Fibroblast of lung (primary cell): ENCODE measurements at places on chromosomes 5 and 9. TPM values are rescaled to one million over a fixed set of nuclear protein-coding genes. Genes with fewer than 3 reads are reported as not detected.

DNA sequence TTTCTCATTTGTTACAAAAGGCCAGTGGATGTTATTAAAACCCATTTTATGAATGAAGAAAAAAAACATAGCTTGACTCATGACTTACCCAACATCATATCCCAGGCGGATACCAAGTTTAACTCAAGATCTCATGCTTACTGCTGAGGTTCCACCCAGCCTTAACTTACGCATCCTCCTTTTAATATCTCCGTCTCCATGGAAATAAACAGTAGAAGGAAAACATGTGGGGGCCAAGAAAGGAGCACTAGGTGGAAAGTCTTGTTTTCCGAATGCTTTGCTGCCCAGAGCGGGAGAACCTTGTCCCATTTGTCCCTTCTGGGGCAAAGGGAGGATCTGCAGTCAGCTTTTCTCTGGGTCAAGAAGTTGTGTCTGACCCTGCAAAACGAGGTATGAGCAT lies 44.1 kb downstream of the ANGPTL2 start:
- no peak overlapping the region for H3K4me3 ChIP-seq
- peaks cover 4% of the 10 kb centered on the region for H3K27me3 ChIP-seq
- no peak overlapping the region for H3K27ac ChIP-seq
- H3K36me3 ChIP-seq: no peaks in the 10 kb centered on the region

GRCh38 chr5:143635146-143635752 lies 176.7 kb upstream of the HMHB1 start:
- H3K4me3 ChIP-seq: no peak overlapping the region
- no peaks in the 10 kb centered on the region for H3K27me3 ChIP-seq
- DNase-seq: peak; percentile 86
- no peak overlapping the region for H3K27ac ChIP-seq
- no peaks in the 10 kb centered on the region for H3K36me3 ChIP-seq

DNA sequence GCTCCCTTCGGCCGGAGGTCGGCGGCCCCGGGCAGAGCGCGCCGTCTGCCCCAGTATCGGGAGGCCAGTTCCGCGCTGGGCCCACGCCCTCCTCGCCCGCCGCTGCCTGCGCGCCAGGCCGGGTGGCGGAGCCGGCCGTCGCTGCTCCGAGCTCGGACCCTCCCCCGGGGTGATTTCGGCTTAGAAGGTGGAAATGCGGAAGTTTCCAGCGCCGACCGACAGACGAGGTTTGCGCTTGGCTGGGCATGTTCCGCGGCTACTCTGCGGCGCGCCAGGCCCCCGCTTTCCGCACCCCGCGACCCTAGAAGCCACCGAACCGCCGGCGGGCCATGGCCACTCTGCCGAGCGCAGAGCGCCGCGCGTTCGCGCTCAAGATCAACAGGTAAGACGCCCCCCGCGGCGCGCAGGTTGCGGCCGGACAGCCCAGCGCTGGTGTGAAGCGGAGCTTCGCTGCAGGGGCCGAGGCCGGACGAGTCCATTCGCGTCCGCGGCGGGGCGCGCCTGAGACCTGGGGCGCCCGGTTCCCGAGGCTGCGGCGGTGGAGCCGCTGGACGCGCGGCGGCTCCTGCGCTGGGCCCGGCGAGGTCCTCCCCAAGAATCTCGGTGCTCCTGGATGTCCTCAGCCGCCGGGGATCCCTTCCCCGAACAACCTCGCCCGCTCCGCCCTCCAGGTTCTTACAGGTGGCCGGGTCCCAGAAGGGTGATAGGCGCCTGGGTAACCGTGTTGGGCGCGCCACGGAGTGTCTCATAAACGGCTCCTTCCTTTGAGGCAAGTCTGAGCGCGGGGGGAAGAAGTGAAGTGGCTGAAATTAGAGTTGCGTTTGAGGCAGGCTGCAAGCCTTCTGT lies at the start of gene DOCK8:
Gene DOCK8 (plus strand): TSS at position 218 of the 846 bp plus-strand sequence. CDS start 112 bp downstream, at position 330.
- peaks cover 14% of the 10 kb centered on the region for H3K27me3 ChIP-seq
- no peaks in the 10 kb centered on the region for H3K36me3 ChIP-seq
- H3K4me3 ChIP-seq: peak within 1 kb of the TSS; percentile 16
- no peak within 1 kb of the TSS for H3K27ac ChIP-seq
- DNase-seq: peak; percentile 30

Gene EGFL7
- total RNA-seq: 6.2 and 7.9 TPM in 2 replicates

DNA sequence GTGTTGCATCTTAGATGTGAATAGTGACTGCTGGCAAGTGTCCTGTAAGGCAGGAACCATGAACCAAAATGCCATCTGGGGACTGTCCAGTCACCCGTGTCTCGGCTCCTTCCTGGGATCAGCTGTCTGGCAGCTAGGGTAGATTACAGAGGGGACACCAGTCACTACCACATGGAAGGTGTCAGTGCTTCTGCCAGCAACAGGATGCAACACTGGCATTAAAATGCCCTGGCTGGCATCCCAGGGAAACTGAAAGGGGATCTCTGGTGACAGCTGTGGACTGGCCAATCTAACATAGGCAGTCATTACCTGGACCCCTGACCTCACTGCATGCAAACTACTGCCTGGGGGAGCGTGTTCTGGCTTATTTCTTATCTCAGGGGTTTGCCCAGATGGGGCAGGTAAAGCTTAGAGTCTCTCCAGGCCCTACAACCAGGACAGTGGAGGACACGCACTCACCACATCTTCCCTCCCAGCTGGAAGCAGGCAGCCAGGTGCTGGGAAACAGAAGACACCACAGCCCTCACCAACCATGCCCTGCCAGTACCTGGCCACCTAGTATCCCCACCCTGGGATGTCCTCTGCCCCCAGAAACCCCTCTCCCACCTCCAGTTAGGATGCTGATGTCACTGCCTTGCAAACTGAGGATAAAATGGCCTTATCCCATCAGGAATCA lies 83.8 kb downstream of the SEMA4D start:
- no peaks in the 10 kb centered on the region for H3K4me1 ChIP-seq
- H3K4me3 ChIP-seq: no peak overlapping the region
- H3K27me3 ChIP-seq: no peaks in the 10 kb centered on the region
- no peak for DNase-seq
- H3K36me3 ChIP-seq: no peaks in the 10 kb centered on the region

Gene SEMA5A
- 17.7 and 30.6 TPM in 2 replicates for total RNA-seq

DNA sequence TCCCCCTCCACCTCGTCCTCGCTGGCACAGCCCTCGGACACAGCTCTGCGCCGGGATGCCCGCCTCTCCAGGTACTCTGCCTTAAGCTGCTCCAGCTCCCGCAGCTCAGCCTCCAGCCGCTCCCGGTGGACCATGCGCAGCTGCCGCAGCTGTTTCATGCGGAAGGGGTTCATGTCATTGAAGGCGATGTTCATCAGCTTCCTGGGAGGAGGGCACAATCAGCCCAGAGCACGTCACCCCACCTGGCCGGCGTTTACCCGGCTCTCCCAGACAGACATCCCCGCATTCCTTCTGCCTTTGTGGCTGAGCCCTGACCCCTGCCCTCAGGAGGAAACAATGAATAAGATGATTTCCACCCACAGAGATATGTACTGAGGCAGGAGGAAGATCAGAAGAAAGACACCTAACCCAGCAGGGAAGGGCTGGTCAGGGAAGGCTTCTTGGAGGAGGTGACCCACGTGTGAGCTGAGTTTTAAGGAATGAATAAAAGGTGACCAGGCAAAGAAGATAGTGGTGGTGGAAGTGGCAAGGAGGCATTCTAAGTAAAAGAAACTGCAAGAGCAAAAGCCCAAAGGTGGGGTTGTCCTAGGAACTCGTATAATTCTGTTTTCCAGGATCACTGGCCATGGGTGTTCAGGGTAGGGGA lies 7.1 kb upstream of the CORO2A start:
- H3K27ac ChIP-seq: no peak overlapping the region
- H3K36me3 ChIP-seq: peaks cover 2% of the 10 kb centered on the region
- H3K4me1 ChIP-seq: no peaks in the 10 kb centered on the region
- DNase-seq: no peak
- H3K27me3 ChIP-seq: no peaks in the 10 kb centered on the region
- H3K4me3 ChIP-seq: no peak overlapping the region

GRCh38 chr5:16179511-16179935 lies at the start of gene MARCHF11:
Gene MARCHF11 (minus strand): TSS chr5:16179791. CDS start chr5:16179575, 216 bp downstream.
- DNase-seq: no peak
- peaks cover 11% of the 10 kb centered on the region for H3K27me3 ChIP-seq

Gene HSPA5
- total RNA-seq: 193 and 339 TPM in 2 replicates

- no peak for DNase-seq
- H3K4me1 ChIP-seq: no peaks in the 10 kb centered on the region
- H3K36me3 ChIP-seq: no peaks in the 10 kb centered on the region
Measured at GRCh38 chr5:60977956-60978737, 33.1 kb downstream of the NDUFAF2 start.

DNA sequence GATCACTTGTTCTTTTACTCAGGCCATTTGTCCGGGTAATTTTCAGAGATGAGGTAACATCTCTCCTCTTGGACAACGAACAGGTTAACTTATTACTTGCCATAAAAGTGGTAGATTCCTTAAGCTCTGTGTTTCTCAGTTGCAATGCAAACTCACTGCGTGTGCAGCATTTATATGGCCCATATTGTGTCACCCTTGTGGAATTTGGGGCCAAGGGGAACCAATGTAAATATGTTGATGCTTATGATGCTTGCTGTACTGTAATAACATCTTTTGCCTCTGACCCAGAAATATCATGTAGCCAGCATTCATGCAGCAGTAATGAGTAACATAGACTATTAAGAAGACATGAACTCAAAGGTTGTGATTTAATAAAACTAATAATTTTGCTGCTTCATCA lies 175.8 kb downstream of the ADAMTS6 start:
- H3K27ac ChIP-seq: no peak overlapping the region
- H3K36me3 ChIP-seq: no peaks in the 10 kb centered on the region
- H3K4me3 ChIP-seq: no peak overlapping the region
- peak; percentile 9 for DNase-seq
- no peaks in the 10 kb centered on the region for H3K27me3 ChIP-seq

DNA sequence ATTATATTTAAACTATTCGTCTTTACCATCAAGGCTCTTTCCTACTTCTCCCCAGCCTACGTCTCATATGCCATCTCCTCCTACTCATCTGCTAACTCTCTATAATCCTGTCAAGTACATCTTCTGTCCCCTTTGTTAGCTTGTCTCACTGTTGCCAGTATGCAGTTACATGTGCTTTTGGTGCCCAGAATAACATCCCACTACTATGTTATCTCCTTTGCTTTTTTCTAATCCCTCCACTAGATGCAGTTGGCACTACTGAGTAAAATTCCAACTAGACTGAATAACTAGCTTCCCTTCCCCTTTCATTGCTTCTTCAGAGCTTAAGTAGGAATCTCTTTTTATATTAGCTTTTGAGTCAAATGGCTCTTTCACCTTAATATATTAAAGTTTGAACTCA lies 3.0 kb upstream of the ARRDC3 start:
- DNase-seq: no peak
- no peaks in the 10 kb centered on the region for H3K27me3 ChIP-seq
- H3K4me3 ChIP-seq: no peak overlapping the region
- no peak overlapping the region for H3K27ac ChIP-seq

DNA sequence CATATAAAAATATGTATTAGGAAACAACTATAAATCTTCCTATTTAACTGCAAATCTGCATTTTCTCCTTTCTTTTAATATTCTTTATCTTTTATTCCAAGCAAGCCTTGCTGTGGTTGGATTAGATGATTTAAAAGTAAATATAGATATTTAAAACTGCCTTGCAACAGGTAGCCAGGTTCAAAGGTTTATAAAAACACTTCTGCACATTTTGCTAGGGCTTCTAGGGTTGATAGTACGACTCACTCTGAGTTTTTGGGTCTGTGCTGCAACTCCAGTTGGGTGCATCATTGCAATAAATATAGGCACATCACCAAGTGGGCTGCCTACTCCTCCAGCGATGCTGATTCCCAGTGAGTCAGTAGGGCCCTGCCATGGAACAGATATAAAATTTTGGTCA lies 167.7 kb downstream of the MPDZ start:
- DNase-seq: no peak
- H3K4me1 ChIP-seq: peaks cover 4% of the 10 kb centered on the region
- no peak overlapping the region for H3K27ac ChIP-seq

Gene WDR31
- total RNA-seq: 3.1 and 4.0 TPM in 2 replicates

Gene HEMGN
- total RNA-seq: not detected in 2 replicates

DNA sequence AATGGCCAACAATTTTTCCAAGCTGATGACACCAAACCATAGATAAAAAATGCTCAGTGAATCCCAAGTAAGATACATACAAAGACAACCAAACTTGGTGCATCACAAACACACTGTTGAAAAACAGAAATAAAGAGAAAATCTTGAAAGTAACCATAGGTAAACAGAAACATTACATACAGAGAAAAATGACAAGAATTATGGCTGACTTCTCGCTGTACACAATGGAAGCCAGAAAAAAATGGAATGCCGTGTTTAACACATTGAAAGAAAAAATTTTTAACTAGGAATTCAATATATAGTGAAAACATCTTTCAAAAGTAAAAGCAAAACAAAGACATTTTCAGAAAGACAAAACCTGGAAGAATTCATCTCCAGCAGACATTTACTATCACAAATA lies 20.6 kb downstream of the DAP start:
- peaks cover 7% of the 10 kb centered on the region for H3K36me3 ChIP-seq
- no peaks in the 10 kb centered on the region for H3K4me1 ChIP-seq
- no peak overlapping the region for H3K27ac ChIP-seq
- no peak overlapping the region for H3K4me3 ChIP-seq
- DNase-seq: no peak

Gene TRPM6
- total RNA-seq: under 0.01 TPM in 2 replicates

Gene SETD9
- 14.9 and 15.5 TPM in 2 replicates for total RNA-seq

- no peaks in the 10 kb centered on the region for H3K4me1 ChIP-seq
- H3K27me3 ChIP-seq: no peaks in the 10 kb centered on the region
- H3K36me3 ChIP-seq: no peaks in the 10 kb centered on the region
- no peak for DNase-seq
- H3K27ac ChIP-seq: no peak overlapping the region
Measured at GRCh38 chr9:134961331-134962064, 43.8 kb upstream of the FCN1 start.

DNA sequence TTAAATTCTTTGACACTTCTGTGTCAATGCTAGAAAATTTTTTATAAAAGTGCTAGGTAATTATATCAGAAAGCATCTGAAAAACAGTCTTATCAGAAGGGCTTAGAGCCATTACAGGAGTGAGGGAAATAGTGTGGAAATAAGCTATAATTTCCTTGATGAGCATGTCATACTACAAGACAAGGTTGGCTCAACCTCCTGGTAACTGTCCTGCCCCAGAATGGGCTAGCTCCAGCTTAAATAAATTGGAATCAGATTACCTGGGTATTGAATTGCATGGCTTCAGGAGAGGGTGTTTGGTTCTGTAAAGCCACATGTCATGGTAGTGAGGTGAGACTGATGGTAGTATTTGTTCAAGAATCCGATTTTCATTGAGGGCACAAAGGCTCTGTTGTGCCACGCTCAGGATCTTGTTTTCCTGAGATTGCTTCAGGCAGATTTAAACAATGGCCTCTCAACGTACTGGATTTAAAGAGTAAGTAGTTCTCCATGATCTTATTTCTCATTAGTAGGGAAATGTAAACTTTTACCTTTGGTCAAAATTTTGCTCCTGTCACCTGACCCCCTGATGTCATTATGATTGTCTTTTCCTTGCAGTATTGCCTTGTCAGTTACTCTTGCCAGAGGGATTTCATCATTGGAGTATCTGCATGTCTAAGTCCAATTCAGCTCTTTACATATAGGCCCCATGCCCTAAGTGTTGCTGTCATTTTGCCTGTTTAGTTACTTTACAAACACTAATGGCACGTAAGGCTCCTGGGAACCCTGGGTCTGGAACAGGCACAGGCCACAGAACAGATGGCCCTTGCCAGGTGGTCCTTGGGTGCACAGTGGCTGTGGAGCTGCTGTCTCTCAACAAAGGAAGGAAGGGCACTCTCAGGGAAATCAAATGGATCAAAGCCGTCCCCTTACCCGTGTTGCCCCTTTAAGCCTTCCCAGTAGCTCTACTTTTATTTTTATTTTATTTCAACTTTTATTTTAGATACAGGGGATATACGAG lies 21.3 kb downstream of the TRIO start:
- no peaks in the 10 kb centered on the region for H3K36me3 ChIP-seq
- DNase-seq: no peak
- peaks cover 28% of the 10 kb centered on the region for H3K4me1 ChIP-seq
- H3K27me3 ChIP-seq: no peaks in the 10 kb centered on the region
- H3K4me3 ChIP-seq: no peak overlapping the region

Gene ADAMTS12
- total RNA-seq: 6.4 and 10.7 TPM in 2 replicates
